Stimulated activated CD4-positive, alpha-beta T cell treated with anti-CD3 and anti-CD28 coated beads, Interleukin-4, amount 100 ng/mL, for 24 hours (primary cell): ENCODE measurements at places on chromosomes 3 and 15.

GRCh38 chr15:91257746-91258414 is 157.8 kb downstream of the SV2B start:
- no peak for DNase-seq

- no peak for DNase-seq
These were observed 7.2 kb downstream of the POLR2H start for GRCh38 chr3:184368586-184369183.

- no peak for DNase-seq
These were observed 19.5 kb downstream of the SHF start for GRCh38 chr15:45168286-45168685.

- DNase-seq, result no peak
These were observed 6.6 kb downstream of the MEIS2 start for GRCh38 chr15:37093480-37094332.

GRCh38 chr15:34085746-34086145 is 15.9 kb downstream of the EMC7 start:
- no peak for DNase-seq

- no peak for DNase-seq
These were observed 61.1 kb downstream of the AMOTL2 start for GRCh38 chr3:134312873-134313846.
